ENCODE measurements at places on chromosomes 5 and 9.

DNA sequence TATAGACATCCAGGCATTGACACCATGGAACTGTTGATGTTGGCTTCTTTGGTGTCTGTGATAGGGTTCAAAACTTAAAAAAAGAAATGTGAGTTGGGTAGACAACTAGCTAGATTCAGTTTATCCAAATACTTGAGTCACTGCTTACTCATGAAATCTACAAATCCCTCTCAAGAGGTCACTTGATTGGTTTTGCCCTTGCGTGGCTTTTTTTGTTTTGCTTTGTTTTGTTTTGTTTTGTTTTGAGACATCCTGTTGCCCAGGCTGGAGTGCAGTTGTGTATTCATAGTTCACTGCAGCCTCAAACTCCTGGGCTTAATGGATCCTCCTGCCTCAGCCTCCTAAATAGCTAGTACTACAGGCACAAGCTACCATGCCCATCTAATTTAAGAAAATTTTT lies 10.5 kb upstream of the ENTREP1 start:
- DNase-seq: no peak

- peak; percentile 24 for DNase-seq
Measured at GRCh38 chr9:132901858-132902831, 23.4 kb downstream of the SPACA9 start.

DNA sequence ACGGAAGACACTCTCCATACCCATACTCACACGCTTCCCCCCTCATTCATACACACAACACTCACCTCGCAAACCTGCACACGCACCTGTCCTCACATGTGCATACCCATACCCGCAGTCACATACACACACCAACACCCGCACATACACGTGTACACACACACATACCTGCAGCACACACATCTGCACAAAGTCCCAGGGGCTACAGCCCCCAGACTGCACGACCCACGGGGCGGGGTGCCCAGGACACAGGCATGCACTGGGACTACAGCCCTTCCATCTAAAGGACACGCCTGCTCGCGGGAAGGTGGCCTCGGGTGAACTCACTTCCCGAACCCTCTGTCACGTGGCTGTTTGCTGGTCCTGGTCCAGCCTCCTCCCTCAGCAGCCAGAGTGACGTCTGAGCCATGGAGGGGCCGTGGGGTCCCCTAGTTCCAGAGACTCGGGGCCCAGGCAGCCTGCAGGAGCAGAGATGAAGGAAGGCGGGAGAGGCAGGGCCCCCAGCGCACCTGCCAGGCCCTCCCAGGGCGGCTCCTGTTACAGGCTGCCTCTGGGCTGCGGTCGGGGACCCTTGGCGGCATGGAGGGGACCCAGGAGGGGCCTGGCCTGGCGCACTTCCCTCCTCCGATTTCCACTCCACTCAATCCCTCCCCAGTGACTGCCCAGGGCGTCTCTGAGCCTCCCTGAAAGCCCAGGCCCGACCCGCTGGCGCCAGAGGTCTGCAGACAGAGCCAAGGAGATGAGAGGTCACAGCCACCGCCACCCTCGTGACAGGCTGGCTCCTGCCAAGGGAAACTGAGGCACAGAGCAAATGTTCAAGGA lies 8.1 kb downstream of the SLC12A7 start:
- DNase-seq: no peak

DNA sequence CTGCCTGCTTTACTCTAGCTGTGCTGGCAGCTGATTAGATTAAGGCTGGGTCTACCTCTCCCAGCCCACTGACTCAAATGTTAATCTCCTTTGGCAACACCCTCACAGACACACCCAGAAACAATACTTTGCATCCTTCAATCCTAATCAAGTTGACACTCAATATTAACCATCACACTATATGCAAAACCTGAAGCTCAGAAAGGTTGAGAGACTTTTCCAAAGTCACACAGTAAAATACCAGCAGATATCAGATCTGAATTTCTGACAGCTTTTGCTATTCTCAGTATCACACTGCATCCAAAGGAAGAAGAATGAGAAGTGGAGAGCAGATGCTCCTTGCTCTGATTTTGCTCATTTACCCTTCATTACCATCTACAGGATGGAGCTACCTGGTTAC lies 114.9 kb upstream of the RANBP3L start:
- no peak for DNase-seq

- DNase-seq: no peak
Measured at GRCh38 chr9:127966416-127967150, 14.2 kb downstream of the EEIG1 start.

DNA sequence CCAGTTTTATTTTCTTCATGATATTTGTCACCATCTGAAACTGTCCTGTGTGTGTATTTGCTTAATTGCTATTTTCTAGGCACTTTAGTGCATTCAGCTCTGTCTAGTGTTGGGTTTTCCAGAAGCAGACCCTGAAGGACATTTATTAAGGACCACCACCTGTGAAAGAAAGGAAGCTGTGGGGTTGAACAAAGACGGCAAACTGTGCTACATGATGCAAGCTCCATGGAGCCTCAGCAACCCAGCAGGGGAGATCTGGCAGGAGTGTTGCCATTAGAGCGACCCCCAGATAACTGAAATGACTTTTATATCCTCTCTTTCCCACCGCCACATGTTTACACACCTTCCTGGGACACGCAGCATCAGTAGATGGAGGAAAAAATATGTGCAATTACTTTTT lies 125.5 kb downstream of the GABRB2 start:
- DNase-seq: no peak

GRCh38 chr9:126114409-126114760 lies 212.2 kb upstream of the MVB12B start:
- DNase-seq: no peak

DNA sequence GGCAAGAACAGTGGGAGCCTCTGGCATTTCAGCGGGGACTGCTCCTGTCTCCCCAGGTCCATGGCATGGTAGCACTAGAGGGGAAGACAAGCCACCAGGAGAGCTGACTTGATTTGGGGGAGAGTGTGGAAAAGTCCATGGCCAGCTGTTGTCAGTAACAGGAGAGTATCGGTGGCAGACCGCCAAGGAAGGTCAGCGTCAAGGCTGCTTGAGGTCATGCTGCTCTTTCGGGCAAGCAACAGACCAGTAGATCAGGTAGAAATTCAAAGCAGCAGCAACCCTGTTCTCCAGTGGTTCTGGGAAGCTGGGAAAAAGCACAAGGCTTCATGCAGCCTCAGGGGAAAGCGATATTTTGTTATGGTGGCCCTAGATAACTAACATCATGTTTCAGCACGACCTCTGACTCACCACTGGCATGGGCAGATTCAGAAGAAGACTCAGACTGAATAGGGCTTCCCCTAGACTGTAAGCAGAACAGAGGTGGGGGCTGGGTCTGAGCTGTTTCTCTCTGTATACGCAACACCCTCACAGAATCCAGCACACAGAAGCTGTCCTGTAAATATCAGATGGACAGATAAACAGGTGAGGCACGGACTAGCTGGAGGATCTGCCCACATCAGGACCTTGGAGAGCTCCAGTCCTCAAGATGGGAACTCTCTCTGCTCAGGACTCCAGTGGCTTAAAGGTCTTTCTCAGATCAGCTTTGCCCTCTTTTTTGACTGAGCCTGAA lies 35.2 kb upstream of the PLEKHG4B start:
- no peak for DNase-seq

DNA sequence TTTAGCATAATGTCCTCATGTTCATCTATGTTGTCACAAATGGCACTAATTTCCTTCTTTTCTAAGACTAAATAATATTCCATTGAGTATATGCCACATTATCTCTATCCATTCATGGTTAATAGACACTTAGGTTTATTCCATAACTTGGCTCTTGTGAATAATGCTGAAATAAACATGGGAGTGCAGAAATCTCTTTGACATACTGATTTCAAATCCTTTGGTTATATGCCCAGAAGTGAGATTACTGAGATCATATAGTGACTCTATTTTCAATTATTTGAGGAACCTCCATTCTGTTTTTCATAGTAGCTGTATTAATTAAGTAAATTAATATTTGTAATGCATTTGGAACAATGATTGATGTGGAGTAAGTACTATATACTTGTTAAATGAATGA lies 13.0 kb downstream of the SMIM3 start:
- DNase-seq: no peak

GRCh38 chr9:114830546-114830945 lies 24.7 kb upstream of the TNFSF15 start:
- no peak for DNase-seq

DNA sequence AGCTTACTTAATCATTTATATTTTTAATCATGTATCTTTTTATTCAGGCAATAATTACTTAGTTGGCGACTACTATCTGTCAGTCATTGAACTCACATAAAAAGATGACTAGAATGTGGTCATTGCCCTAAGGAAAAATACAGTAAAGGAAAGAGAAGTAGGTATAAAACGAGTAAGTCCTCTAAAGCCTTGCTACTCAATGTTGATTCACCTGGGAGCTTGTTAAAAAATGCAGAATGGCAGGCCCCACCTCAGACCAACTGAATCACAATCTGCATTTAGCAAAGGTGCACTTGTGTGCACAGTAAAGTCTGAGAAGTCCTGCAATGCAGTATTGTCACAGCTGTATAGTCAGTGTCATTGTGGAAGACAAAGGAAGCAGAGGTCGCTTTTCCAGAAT lies 592.4 kb downstream of the CSNK1G3 start:
- DNase-seq: no peak

- no peak for DNase-seq
Measured at GRCh38 chr5:92962752-92963151, 618.3 kb downstream of the NR2F1-AS1 start.

- no peak for DNase-seq
Measured at GRCh38 chr9:134604834-134605233, 36.8 kb upstream of the COL5A1 start.

DNA sequence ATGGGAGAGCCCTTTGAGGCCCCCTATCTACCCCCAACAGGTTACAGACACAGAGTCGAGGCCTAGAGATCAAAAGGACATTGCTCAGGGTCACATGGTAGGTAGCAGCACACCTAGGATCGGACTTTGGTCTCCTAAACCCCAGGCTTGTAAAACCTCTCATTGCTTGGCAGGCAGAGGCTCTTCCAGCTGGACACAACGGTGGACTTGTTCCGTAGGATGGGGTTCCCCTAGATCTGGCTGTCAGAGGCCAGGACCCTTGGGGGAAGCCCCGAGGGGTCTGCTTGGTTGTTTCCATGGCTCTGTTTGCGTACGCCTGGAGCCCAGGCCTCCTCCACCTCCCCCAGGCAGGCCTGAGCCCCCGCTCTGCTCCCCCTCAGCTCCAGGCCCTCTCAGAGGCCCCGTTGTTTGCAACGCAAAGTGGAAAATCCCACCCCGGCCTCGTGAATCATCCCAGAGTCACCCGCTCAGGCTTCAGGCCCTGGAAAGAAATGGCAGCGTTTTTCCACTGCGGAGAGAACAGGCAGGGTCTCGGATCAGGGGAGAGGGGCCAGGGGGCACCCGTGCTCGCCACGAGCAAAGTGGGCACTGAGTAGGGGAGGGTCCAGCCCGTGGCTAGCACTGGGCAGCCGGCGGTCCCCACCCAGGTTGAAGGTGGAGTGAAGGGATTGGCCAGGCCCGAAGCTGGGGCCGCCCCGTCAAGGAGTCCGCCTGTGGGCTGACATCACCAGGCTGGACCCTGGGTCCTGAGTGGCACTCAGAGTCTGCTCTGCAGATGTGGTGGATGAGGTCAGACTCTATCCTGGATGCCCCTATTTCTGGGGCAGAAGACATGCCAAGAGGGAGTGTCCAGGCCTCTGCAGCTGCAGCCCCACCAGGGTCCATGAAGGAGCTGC lies 19.8 kb downstream of the COL27A1 start:
- no peak for DNase-seq

GRCh38 chr5:179880848-179881590 lies 22.4 kb upstream of the MRNIP start:
- DNase-seq: no peak

GRCh38 chr5:66529704-66530103 lies 66.5 kb upstream of the MAST4 start:
- no peak for DNase-seq

All from stimulated activated CD8-positive, alpha-beta memory T cell treated with anti-CD3 and anti-CD28 coated beads, Interleukin-4, amount 100 ng/mL, for 1 hour (primary cell).